ENCODE measurements at places on chromosomes 3 and 15.

DNA sequence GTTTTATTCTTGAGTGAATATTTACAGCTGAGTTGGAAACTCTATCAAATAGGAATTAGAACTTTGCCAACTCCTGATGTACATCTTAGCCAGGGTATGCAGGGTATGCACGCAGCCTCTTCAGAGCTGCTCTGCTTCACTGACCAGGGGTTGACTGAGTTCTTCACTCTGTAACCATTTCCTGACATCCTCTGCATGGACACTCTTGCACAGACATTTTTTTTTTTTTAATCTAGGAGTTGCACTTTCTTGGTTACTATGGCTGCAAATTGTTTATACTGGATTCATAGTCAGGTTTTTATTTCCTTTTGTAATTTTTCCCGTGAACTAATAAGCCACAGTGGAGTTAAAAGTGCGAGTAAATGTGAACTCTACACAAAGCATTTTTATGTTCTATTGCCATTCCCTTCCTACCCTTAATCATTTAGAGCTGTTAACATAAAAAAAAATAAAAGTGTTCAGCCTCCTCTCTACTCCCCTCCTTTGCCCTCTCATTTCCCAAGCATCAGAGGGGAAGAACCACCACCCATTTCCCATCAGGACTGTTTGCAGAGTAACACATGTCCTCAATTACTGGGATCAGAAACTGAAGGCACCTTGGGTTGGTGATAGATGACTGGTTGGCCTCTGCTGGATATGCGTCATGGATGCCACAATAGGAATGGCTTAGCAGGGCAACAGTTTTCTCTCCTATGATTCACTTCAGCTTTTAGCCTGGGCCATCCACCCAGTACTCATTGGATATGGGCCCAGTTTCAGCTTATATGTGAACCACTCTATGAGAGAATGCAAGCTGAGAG is 54.0 kb downstream of the DUT start:
- DNase-seq = no peak

- DNase-seq = no peak
These were observed 4.9 kb downstream of the LIMD1 start for GRCh38 chr3:45599424-45599886.

DNA sequence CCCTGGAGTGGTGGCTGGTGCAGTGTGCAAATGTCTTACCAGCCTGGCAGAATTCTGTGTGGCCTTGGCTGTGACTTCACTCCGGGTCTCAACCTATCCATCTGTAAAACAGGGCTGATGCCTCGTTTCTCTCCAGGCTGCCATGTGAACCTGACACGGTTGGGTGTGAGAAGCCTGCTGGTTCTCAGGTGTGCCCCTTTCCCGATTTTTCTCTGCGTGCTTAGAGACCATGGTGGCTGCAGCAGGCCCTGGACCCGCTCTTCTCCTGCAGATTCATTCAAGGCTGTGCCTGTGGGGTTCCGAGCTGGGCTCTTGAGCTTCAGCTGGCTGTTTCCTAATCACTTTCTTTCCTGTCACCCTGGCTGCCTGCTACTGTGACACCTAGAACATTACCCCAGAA is 38.9 kb downstream of the EEFSEC start:
- DNase-seq = no peak

DNA sequence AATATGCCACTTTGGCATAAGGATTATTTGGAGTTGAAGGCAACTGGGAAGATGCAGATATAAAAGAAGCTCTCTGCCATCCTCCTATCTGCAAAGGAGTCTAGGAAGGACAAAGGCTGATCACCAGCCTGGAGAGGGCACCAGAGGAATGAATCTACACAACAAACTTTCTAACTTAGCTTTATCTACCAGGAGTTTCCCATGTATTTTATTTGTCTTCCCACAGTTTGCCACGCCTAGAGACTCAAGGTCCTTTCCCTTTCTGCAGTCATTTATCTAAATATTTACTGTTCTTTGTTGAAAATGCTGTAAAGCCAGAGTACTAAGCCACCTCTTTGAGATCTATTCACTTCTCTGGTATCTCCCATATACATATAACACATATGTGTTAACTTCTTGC is 32.2 kb downstream of the GPR176 start:
- no peak for DNase-seq

DNA sequence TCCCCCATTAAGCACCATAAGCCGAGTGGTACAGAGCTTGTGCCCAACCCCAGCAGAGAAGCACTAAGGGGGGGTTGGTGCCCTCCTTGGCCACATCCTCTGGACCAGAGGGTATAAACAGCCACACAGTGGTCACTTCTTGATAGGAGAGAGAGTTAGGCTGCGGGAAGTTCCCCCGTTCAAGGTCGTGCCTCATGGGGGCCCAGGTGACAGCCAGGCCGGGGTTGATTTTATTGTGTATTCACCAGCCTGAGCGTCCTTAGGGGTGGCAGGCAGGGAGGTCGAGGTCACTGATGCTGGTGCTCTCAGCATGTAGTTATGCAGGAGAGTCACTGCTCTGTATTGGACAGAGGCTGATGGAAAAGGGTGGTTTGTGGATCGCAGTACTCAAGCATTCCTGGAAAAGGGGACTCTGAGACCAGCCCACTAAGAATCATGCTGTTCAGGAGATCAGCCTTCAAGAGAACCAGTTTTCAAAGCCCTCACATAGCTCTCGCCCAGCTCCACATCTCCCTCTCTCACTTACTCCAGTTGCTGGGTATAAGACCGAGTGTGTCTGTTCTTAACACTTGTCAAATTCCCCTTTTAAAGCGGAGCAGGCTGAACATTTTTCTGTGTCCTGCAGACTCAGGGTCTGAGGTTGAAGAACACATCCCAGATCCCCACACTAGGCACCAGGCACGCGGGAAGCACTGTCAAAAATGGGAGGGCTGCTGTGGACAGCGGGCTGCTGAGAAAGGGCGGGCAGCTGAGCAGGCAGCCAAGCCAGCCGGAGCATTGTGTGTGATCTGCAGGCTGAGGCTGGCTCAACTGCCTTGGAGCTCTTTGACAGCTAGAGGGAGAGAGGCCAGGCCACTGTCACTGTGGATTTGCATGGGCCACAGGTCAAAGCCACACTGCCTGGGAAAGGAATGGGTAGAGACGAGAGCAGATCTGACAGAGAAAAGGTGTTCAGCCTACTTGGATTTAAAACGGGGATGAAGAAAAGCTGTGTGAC is 279.3 kb upstream of the LRRFIP2 start:
- DNase-seq = peak; percentile 80

GRCh38 chr3:114122027-114122709 is 56.7 kb downstream of the DRD3 start:
- DNase-seq = no peak

DNA sequence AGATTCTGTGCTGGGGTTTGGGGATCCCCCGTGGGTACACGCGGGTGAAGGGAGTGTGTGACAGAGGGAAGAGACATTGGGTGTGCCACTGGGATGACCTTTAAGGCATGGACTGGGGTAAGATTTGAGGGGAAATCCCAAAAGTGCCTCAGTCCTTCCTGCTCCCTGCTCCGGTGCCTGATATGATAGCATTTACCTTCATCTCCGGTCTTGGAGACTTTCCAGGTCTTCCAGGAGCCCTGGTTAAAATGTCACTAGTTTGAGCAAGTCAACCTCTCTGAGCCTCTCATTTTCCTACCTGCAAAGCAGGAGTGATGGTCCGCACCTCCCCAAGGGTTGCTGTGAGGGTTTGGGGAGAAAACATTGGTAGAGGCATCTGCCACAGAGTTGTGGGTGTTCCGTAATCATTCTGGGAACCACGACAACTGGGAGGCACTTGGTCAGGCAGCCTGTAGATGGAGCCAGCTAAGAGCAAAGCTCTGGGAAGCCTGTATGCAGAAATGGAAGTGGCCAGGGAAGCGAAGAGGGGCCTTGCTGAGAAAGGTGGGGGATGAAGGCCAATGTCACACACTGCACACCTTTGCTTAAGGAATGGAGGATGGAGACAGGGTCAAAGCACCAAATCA is 33.9 kb upstream of the KIF23 start:
- DNase-seq = peak; percentile 54

- DNase-seq = peak; percentile 23
These were observed 200.5 kb downstream of the GOLGA6L6 start for GRCh38 chr15:20340931-20341661.

GRCh38 chr3:120137548-120137947 is 43.3 kb upstream of the GSK3B start:
- DNase-seq = no peak

DNA sequence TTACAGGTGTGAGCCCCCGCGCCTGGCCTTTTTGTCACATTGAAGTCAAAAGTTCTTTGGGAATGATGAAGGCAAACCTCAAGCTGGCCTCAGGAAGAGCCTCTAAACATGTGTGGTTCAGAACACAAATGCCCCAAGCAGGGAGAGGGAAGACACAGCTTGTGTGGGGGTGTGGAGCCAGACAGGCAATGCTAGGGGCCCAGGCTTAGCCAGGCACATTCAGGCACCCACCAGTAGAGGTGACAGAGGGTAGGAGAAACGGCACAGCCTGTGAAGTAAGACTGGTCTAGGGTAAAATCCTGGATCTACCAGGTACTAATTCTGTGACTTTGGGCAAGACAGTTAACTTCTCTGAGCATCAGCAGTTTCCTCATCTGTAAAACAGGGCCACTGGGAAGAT is 3.5 kb downstream of the HDC start:
- DNase-seq = no peak

GRCh38 chr15:38930851-38931572 is 366.4 kb upstream of the RASGRP1 start:
- no peak for DNase-seq

DNA sequence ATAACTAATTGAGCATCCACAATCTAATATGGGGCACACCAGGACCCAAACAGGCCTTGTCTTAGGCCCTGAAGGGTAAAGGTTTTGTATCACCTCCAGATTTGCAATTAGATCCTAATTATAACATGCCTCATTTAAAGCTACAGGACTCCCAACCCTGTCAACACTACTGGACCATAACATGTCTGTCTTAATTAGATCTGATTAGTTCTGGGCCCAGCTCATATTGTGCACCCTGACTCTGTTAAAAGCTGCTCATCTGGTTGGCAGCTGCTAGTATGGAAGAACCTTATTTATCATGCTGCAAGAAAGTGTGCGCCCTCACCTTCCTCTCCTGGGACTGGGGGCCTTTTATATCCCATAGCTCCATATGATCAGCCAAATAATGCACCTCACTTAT is 457.8 kb downstream of the ROBO1 start:
- peak; percentile 6 for DNase-seq

GRCh38 chr15:72233769-72234168 is 2.8 kb upstream of the PKM start:
- DNase-seq = no peak

GRCh38 chr3:28940530-28940929 is 340.3 kb upstream of the RBMS3 start:
- no peak for DNase-seq

Data from SK-N-DZ (cell line).